ENCODE measurements at places on chromosomes 4 and X. TPM values are rescaled to one million over a fixed set of nuclear protein-coding genes. Genes with fewer than 3 reads are reported as not detected.
A peak's percentile ranks its signal among the peaks of the same experiment; 100 is the strongest.

- DNase-seq, result peak; percentile 56
These were observed 135.9 kb upstream of the EOLA2 start for GRCh38 chrX:150074175-150074574.

GRCh38 chr4:162853788-162854187, 312.9 kb downstream of the NAF1 start:
- DNase-seq, result no peak

- DNase-seq, result peak; percentile 49
These were observed 328.4 kb upstream of the INTU start for GRCh38 chr4:127304356-127304755.

DNA sequence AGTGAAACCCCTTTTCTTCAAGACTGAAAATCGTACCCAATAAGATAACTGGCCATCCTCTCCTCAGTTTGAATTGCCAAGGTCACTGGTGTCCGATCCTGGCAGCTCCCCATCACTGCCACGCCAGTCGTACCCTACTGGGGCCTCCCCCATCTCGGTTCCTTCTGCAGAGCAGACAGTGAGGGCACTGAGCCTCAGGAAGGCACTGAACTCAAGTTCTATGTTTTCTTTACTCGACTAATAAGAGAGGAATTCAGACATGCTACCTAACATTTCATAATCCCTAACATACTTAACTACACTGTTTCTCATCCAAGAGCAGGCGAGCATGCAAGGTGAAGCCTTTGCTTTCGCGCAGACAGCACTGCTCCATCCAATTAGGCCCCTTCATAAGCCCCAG, 23.4 kb downstream of the ZFYVE28 start:
- peak; percentile 54 for DNase-seq

- DNase-seq, result no peak
These were observed 321.5 kb downstream of the NLGN4X start for GRCh38 chrX:5907207-5907606.

- DNase-seq, result peak; percentile 44
These were observed 39.8 kb downstream of the SNCA start for GRCh38 chr4:89797117-89797516.

DNA sequence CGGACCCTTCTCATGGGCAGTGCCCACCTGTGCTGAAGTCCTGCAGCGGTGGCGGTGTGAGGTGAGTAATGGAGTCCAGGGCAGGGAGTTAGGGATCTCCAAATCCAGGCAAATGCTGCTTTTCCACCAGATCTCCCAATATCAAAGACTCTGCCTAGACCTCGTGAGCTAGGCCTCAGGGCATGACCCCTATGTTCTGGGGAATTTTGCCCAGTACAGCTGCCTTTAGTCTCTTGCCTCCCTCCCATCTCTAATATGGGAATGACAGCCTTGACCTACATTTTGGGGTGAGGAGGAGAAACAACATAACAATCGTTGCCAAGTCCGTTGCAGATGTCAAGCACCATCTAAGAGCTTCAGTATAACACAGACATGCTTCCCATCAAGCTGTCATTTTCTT, 7.3 kb downstream of the PAK3 start:
- DNase-seq, result no peak

Gene ADGRG2
- total RNA-seq, result not detected

Gene TLR6
- total RNA-seq, result 3.4 TPM

Gene SSX5
- not detected for total RNA-seq

Gene UGT2B10
- not detected for total RNA-seq

Gene ZFP92
- total RNA-seq, result not detected

Gene MID1
- total RNA-seq, result 5.6 TPM

Gene TRIM75
- not detected for total RNA-seq

Data from GM23248 (cell line).